T-helper 2 cell treated with Interferon-gamma antibody and Interleukin-4, amounts not matched to agents 5 μg/mL and 100 μg/mL, for 36 hours (primary cell): ENCODE measurements at places on chromosomes 16 and 17.

DNA sequence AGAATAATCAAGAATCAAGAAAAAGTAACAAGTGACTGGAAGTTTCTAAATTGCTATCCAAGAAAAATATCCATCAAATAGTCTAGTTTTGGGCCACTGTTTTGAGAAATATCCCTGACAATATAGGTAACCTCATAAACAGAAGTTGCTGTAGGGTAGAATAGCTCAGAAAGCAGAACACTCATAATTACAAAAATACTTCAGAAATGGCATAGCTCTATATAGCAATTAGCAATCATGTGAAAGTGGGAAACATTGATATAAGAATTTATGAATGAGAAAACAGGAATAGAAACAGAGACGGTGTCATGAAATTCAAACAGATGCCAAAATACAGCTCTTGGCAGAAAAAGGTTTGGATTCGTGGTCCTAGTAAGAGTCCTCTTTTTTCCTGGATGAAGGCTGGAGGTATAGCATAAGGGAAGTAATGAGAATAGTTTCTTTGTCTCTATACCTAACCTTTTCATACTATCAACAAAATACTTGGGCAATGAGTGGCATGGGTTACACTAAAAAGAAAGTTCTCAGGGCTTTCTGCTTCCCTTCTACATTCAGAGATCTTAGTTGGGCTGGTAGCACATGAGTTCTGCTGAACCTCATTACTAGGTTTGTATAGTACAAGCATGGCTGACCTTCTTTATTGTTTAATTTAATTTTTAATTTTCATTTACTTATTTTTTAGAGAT lies 33.5 kb downstream of the SPAG9 start:
- DNase-seq: no peak

- DNase-seq: no peak
Measured at GRCh38 chr17:28733346-28733745, 4.8 kb downstream of the NEK8 start.

DNA sequence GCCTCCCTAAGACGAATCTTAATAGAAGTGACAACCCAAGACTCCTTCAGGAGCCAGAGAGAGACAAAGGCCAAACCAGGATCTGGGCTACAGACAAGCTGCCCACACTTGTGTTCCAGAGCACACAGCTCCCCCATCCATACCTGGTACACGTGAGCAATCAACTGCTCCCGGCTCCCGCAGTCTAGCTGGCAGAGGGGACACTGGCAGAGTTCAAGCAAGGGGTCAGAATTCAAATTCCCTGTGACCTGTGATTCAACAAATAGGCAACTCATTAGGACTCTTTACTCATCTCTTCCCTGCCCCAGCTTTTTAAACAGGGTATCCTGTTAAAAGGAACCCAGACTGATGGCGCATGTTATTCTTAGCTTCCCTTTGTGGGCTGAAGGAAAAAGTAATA lies 18.2 kb downstream of the ATXN1L start:
- no peak for DNase-seq

DNA sequence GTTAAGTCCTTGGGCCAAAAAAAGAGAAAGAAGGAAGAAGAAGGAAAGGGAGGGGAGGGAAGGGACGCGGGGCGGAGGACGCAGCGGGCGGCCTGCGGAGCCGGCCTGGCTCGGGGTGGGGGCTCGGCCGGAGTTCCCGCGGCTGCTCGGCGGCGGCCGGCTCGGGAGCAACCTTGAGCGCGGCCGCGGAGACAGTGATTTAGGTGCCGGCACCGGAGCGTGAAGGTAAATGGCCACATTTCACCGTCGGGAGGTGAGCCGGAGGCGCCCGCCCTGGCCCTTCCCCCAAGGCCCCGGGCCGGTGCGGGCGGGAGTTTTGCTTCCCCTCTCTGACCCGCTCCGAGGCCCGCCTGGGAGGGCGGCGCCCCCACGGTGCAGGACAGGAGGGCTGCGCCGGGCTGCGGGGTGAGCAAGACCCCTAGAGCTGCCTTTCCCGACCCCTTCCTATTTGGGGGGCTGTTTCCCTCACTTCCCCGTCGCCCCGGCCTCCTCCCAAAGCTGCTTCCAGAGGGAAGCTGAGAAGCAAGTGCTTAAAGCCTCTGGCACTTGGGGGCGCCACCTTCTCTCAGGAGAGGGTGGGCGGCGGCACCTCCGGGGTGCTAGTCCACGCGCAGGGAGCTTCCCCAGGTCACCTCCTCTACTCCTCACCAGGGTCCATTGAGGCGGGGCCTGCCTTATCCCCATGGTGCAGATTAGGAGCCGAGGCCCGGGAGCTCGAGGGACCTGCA lies 56.5 kb downstream of the MRM1 start:
- DNase-seq: no peak

GRCh38 chr17:17754719-17755686 lies 73.7 kb downstream of the RAI1 start:
- DNase-seq: no peak

- no peak for DNase-seq
Measured at GRCh38 chr17:48174833-48175523, 67.4 kb downstream of the SNX11 start.

GRCh38 chr16:85363881-85364280 lies 249.2 kb upstream of the GSE1 start:
- no peak for DNase-seq

DNA sequence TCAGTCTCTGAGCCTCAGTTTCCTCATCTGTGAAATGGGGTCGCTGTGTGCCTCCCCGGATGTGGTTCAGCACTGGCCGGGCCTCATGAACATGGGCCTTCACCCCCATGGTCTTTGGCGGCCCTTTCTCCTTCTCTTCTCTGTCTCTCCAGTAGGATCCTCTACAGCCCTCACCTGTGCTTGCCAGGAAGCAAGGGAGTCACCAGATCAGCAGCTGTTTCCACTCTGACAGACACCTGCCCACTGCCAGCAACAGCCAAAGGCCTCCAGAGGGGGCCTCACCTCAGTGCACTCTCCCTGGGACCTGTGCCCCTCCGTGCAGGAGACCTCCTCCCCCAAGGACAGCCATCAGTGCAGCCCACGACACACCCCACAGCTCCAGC lies 89.4 kb downstream of the C16orf78 start:
- DNase-seq: no peak

DNA sequence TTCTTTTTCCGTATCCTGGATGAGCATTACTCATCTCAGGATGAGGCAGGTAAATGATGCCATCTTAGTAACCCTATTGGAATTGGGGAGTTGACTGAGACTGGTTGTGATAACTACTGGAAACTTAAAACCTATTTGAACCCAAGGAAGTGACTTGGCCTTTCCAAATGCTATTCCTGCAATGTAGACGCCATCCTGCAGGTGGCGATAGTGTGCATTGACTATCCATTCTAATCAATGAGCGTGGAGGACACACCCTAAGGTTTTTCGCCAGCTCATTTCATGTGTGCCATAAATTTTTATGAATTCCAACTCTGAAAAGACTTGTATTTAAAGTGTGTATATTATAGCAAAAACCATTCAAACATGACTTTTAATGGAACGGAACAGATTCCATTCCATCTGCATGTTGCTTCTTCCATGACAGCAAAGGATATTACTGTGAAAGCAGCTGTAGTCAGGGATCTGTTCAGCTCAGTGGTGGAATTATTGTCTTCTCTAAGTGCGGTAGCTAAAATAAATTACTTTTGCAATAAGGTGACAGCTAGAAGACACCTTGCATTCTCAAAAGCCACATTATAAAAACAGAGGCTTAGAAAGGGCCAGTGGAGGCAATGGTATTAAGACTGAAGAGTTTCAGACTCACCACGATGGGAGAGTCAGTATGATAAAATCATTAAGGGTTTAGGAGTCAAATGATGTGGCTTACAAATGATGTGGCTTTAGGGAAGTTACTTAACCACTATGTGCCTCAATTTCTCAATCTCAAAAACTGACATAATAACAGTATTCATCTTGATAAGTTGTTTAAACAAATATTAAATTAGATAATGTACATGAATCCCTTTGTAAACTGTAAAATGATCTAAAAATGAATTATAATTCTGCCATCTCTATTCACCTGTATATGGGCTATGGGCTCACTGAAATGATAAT lies 55.5 kb downstream of the SYT17 start:
- DNase-seq: peak; percentile 16

GRCh38 chr16:57406881-57407280 lies 2.3 kb downstream of the CCL17 start:
- DNase-seq: no peak
